Uterine smooth muscle cell (primary cell): ENCODE measurements at places on chromosomes 6 and 20. TPM values are rescaled to one million over a fixed set of nuclear protein-coding genes. Genes with fewer than 3 reads are reported as not detected.

Gene DACT2
- total RNA-seq: not detected in 2 replicates

Gene DDAH2
- total RNA-seq: 39.3 and 81.0 TPM in 2 replicates

Gene HAO1
- not detected in 2 replicates for total RNA-seq

Gene USP49
- 2.9 and 4.5 TPM in 2 replicates for total RNA-seq

Gene HRH3
- total RNA-seq: not detected in 2 replicates

Gene C20orf202
- total RNA-seq: 0.12 TPM in 1 of 2 replicates, not detected in the other

Gene NRSN1
- not detected in 2 replicates for total RNA-seq

Gene F13A1
- total RNA-seq: under 0.01 TPM in 1 of 2 replicates, not detected in the other

Gene CHMP4B
- 39.6 and 40.3 TPM in 2 replicates for total RNA-seq

Gene MAP7
- 0.44 and 1.4 TPM in 2 replicates for total RNA-seq

Gene NKAIN2
- not detected in 2 replicates for total RNA-seq

Gene ULBP3
- total RNA-seq: 9.9 and 10.0 TPM in 2 replicates

Gene LPIN3
- total RNA-seq: 5.0 and 5.5 TPM in 2 replicates

Gene CD109
- total RNA-seq: 42.9 and 44.8 TPM in 2 replicates

Gene CCDC170
- total RNA-seq: 0.22 and 1.6 TPM in 2 replicates

Gene RPS21
- 759 and 996 TPM in 2 replicates for total RNA-seq

Gene FARS2
- 27.5 and 38.1 TPM in 2 replicates for total RNA-seq

Gene TREM1
- total RNA-seq: 0.66 and 1.00 TPM in 2 replicates

Gene ARMH2
- not detected in 2 replicates for total RNA-seq

Gene SLC22A23
- 8.9 and 18.1 TPM in 2 replicates for total RNA-seq

Gene ARG1
- total RNA-seq: not detected in 2 replicates

Gene HLA-DRA
- not detected in 2 replicates for total RNA-seq

Gene MED20
- total RNA-seq: 32.9 and 37.6 TPM in 2 replicates

Gene CPXM1
- total RNA-seq: 3.5 and 4.8 TPM in 2 replicates

Gene CTCFL
- not detected in 2 replicates for total RNA-seq

Gene BEND3
- 1.2 and 2.2 TPM in 2 replicates for total RNA-seq

Gene BTNL2
- total RNA-seq: not detected in 2 replicates

Gene PDE10A
- total RNA-seq: 2.3 and 3.5 TPM in 2 replicates

Gene ULBP1
- total RNA-seq: 0.12 and 0.22 TPM in 2 replicates

Gene DEFB113
- total RNA-seq: not detected in 2 replicates

Gene ZNF165
- 0.25 and 0.77 TPM in 2 replicates for total RNA-seq

Gene ME1
- total RNA-seq: 25.8 and 32.7 TPM in 2 replicates

Gene SLC22A7
- total RNA-seq: not detected in 2 replicates

Gene TRIM40
- total RNA-seq: not detected in 2 replicates
